T-helper 17 cell (primary cell): ENCODE measurements at places on chromosomes 6 and 20.

- peaks cover 2% of the 10 kb centered on the region for H3K36me3 ChIP-seq
- DNase-seq: peak; percentile 71
- H3K4me1 ChIP-seq: peaks cover 26% of the 10 kb centered on the region
- peak overlapping the region; percentile 2 for H3K27ac ChIP-seq
These were observed 1.1 kb upstream of the ID1 start for GRCh38 chr20:31603822-31604566.

- H3K4me3 ChIP-seq: no peak overlapping the region
- H3K27ac ChIP-seq: no peak overlapping the region
- no peaks in the 10 kb centered on the region for H3K36me3 ChIP-seq
These were observed 635 bp upstream of the C20orf203 start for GRCh38 chr20:32674362-32674789.

DNA sequence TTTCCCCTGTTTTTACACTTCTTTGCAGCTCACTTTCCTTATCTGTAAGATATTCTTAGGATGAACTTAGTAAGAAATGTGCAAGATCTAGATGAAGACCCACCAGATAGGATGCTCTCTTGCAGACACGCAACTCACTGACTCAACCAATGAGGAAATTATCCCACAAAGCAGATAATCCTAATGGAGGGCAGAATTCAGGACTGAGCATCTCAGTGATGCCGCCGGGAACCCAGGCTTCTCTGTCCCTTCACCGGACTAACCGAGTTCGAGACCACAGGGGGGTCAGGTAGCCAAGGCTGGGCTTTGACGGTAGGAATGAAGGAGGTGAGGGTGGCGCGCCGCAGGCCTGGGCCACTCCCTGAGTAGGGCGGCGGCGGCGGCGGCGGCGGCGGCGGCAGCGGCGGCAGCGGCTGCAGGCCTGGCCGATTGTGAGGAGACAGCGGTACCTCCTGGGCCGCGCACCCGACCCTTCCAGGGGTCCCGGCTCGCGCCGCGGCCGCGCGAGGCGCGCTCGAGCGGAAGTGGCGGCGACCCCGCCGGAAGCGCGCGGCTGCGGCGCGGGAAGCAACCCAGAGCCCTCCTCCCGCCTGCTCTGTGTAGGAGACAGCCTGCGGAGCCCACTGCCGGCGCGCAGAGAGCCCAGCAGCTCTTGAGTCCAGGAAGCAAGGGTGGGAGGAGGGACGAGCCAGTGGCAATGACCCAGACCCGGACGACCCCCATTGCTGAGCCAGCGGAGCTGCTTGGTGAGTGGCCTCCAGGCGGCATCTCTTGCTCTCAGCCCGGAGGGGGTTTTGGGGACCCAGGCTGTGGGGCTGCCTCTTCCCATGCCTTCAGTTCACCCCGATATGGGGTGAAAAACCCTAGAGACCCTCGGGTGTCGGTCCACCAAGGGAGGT, at the start of gene KHDC1:
Gene KHDC1 (minus strand): TSS at position 526 of the 899 bp plus-strand sequence. CDS start 20,679 bp downstream, outside the sequence.
- H3K27me3 ChIP-seq: no peaks in the 10 kb centered on the region
- peak within 1 kb of the TSS; percentile 91 for H3K4me3 ChIP-seq
- peak; percentile 25 for DNase-seq
- no peaks in the 10 kb centered on the region for H3K36me3 ChIP-seq
- peaks cover 13% of the 10 kb centered on the region for H3K4me1 ChIP-seq

DNA sequence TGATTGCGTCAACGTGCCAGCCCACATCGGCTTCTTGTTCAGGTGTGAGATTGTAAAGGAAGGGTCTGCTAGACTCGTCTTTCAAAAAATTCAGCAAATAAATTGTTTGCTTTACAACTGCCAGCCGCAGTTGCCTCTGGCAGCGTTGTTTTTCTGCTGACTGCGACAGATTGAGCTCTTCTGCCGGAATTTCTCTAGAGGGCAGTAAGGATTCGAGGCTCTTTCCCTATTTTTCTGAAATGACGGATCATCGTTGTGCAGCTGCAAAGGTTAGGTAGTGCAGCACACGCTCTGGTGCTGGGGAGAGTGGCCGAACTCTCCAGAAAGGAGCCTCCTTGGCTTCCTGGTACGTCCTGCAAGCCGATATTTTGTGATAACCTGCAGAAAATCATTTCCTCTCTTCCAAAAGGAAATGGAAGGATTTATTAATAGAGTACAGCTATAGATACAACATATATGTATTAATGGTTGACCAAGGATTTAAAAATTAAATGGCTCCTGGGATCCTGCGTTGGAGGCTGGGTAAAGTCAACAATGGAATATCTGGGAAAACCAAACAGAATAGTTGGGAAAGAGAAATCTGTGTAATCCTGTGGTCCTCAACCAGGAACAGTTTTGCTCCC, 121.9 kb upstream of the ZFP64 start:
- H3K4me1 ChIP-seq: peaks cover 9% of the 10 kb centered on the region
- no peak overlapping the region for H3K4me3 ChIP-seq
- peaks cover 6% of the 10 kb centered on the region for H3K36me3 ChIP-seq
- no peak for DNase-seq
- H3K27me3 ChIP-seq: peaks cover 7% of the 10 kb centered on the region

GRCh38 chr20:14334306-14334930, 3.0 kb downstream of the FLRT3 start:
- H3K4me1 ChIP-seq: no peaks in the 10 kb centered on the region
- H3K27me3 ChIP-seq: no peaks in the 10 kb centered on the region
- H3K4me3 ChIP-seq: no peak overlapping the region

GRCh38 chr6:151784441-151785214, 22.9 kb upstream of the ESR1 start:
- H3K27me3 ChIP-seq: peaks cover 19% of the 10 kb centered on the region
- no peak overlapping the region for H3K27ac ChIP-seq
- no peak for DNase-seq
- peaks cover 2% of the 10 kb centered on the region for H3K4me1 ChIP-seq

GRCh38 chr6:75498862-75499261, 5.3 kb upstream of the FILIP1 start:
- peaks cover 21% of the 10 kb centered on the region for H3K27me3 ChIP-seq
- no peak for DNase-seq
- H3K27ac ChIP-seq: no peak overlapping the region
- H3K4me1 ChIP-seq: peaks cover 7% of the 10 kb centered on the region
- no peak overlapping the region for H3K4me3 ChIP-seq

- peaks cover 3% of the 10 kb centered on the region for H3K4me1 ChIP-seq
- H3K36me3 ChIP-seq: no peaks in the 10 kb centered on the region
- no peak overlapping the region for H3K4me3 ChIP-seq
- peaks cover 8% of the 10 kb centered on the region for H3K27me3 ChIP-seq
- no peak overlapping the region for H3K27ac ChIP-seq
- DNase-seq: no peak
These were observed 44.6 kb upstream of the HDDC2 start for GRCh38 chr6:125346201-125346925.
